ENCODE measurements at places on chromosomes 2 and 18. TPM values are rescaled to one million over a fixed set of nuclear protein-coding genes. Genes with fewer than 3 reads are reported as not detected.

The GLI2 gene
- 3.2 TPM for total RNA-seq

The BUB1 gene
- 65.7 TPM for total RNA-seq

The DHRS9 gene
- total RNA-seq, result not detected

The IL36G gene
- total RNA-seq, result not detected

The NPPC gene
- total RNA-seq, result not detected

The GCA gene
- total RNA-seq, result 7.6 TPM

The CREG2 gene
- total RNA-seq, result 0.83 TPM

The SERPINB4 gene
- total RNA-seq, result not detected

The PROKR1 gene
- not detected for total RNA-seq

The CXCR1 gene
- total RNA-seq, result not detected

The ARHGEF4 gene
- total RNA-seq, result 1.3 TPM

The UPP2 gene
- total RNA-seq, result not detected

The DLX1 gene
- 0.15 TPM for total RNA-seq

The CSRNP3 gene
- 3.0 TPM for total RNA-seq

The MOCOS gene
- total RNA-seq, result 5.5 TPM

The POU3F3 gene
- not detected for total RNA-seq

The SUMO1 gene
- 103 TPM for total RNA-seq

The RFX8 gene
- total RNA-seq, result 36.7 TPM

The ZNF396 gene
- 3.0 TPM for total RNA-seq

The DGKD gene
- total RNA-seq, result 9.8 TPM

The MC2R gene
- not detected for total RNA-seq
